ENCODE measurements at places on chromosomes 1 and 21.

DNA sequence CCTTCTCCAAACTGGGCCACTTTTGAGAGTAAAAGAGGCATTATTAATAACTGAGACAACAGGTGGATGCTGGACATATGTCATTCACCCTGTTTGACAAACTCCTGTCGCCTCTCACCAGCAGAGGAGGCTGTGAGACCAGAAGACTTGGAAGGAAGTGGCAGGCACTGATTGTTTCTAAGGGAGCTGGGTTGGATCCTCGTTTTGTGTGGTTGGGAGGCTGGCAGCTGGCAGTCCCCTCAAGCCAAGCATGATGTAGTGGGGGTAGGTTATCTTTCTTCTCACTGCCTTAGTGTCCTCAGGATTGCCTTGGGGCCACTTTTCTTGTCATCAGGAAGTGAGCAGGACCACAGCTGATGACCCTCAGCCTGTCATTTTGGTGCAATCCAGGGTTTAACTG is 86.5 kb upstream of the KCNJ15 start:
- no peak for DNase-seq

GRCh38 chr1:7491818-7492173 is 279.3 kb upstream of the VAMP3 start:
- peak; percentile 89 for DNase-seq

GRCh38 chr1:61053712-61054600 is 28.4 kb upstream of the NFIA start:
- no peak for DNase-seq

DNA sequence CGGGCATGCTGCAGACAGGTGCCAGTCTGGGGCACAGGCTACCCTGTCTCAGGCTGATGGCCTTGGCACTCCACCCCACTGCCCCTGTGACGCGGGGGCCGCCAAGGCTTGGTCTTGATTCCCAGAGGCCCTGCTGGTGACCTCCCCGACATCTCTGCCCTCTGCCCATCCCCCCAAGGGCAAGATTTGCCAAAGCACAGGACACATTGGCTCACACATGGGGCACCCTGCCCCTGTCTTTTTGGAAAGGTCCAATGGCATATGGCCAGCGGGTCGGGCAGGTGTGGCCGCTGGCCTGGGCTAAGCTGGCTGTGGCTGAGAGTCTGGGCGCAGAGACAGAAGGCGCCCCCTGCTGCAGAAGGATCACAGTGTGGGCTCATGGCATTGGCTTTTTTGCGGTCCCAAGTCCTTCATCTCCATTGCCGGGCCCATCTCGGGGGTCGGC is 4.6 kb downstream of the MIB2 start:
- DNase-seq, result no peak

DNA sequence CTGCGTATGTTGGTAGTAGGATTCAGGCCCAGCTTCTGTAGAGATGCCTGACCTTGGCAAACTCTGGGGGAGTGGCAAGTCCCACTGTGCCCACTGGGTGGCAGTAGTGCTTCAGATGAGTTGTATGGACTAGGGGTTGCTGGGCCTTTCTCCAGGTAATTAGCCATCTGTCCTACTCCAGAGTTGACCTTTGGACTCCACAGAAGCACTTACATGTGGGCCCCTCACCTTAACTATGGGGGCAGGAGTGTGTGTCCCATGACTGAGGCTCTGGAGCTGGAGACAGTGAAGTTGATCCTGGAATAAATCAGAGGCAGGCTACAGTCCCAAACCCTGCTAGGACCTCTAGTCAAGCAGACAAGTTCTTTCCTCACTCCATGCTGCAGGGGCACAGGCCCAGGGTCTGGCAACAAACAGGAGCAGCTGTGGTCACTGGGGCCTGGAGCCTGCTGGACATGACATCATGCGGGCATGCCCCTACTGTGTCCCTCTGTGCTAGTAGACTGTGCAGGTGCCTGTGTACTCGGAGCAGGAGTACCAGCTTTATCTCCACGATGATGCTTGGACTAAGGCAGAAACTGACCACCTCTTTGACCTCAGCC is 4.6 kb downstream of the DMAP1 start:
- DNase-seq, result peak; percentile 15

- peak; percentile 29 for DNase-seq
These were observed 66.4 kb upstream of the BTG3 start for GRCh38 chr21:17679002-17679600.

DNA sequence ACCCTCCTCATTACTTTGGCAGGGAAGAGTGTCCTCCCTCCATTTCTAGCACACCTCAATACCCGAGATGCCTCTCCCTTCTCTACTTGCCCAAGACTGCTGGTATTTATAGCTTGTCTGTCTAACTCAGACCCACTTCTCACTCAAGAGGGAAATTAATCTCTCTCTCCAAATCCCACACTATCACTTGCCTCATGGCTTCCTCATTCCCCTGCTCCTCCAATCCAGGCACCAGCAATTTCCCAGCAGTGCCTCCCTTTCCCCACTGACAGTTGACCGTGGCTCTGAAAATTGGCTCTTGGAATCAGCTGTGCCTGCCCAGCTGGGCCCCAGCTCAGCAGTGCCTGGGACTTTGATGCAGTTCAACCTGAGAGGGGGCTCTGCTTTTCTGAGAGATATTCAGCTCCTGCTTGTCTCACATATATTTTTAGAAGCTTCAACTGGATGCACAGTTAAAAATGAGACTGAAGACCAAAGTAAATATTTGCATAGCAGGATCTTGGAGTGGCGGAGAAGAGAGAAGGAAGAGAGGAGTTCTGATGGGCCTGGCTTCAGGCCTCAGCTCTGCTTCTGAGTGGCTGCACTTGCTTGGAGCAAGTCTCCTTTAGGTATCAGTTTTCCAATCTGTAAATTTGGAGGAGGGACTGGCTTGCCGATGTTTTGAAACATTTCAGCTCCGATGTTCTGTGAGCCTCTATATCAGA is 81.1 kb upstream of the SPATA6 start:
- peak; percentile 33 for DNase-seq

DNA sequence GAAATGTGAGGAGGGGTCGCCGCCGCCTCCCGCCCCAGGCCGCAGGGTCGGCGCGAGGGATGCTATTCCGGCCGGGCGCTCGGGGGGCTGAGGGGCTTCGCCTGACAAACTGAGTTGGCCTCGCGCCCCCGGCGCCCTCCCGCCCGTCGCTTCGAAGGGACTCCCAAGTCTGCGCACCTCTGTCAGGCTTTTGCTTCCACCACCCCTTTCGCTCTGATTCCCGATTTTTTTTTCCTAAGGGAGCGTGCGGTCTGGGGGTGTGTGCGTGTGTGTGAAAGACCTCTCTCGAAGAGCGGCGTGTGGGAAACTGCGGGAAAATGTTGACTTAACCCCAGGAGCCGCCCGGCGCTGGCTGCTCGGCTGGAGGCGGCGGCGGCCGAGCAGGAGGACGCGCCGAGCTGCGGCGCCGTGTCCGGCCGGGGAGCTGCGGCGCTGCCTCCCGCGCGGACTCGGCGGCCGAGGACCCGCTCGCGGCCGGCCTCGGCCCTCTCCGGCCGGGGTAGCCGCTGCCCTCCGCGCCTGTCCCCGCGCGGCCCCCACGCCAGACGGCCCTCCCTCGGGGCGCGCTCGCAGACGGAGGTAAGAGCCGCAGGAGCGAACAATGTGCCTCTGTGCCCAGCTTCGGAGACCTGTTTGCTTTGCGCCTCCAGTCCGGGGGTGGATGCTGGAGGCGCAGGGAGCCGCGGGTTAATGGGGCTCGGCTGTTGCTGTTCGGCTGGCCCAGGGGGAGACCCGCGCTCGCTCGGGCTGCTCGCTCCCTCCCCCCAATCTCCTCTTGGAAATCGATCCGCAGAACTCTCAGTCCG is 1.1 kb downstream of the ADGRL2 start:
- DNase-seq, result peak; percentile 12

GRCh38 chr21:21052672-21053071 is 54.5 kb downstream of the NCAM2 start:
- DNase-seq, result no peak

DNA sequence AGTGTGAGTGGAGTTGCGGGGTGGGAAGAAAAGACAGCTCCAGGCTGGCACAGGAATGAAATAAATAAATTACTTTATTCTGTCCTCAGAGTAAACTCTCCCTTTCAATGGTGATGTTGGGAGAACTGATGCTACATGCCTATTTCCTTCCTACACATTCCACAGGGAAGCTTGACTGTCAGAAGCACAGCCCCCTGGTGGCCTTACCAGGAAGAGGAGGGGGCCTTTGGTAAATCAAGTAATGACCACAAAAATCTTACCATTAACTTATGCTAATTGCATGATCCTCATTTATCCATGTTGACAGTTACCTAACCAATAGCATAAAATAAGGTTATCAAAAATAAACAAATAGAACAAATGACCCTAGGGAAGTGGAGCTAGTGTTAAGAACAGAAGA is 605.0 kb upstream of the PKN2 start:
- no peak for DNase-seq

- no peak for DNase-seq
These were observed 89.4 kb upstream of the IPO9 start for GRCh38 chr1:201739492-201740085.

GRCh38 chr1:111085676-111086075 is 54.2 kb downstream of the DRAM2 start:
- no peak for DNase-seq

GRCh38 chr1:111911776-111912515 is 77.5 kb downstream of the KCND3 start:
- DNase-seq, result peak; percentile 11

GRCh38 chr21:15966231-15966630 is 236.4 kb downstream of the USP25 start:
- no peak for DNase-seq

DNA sequence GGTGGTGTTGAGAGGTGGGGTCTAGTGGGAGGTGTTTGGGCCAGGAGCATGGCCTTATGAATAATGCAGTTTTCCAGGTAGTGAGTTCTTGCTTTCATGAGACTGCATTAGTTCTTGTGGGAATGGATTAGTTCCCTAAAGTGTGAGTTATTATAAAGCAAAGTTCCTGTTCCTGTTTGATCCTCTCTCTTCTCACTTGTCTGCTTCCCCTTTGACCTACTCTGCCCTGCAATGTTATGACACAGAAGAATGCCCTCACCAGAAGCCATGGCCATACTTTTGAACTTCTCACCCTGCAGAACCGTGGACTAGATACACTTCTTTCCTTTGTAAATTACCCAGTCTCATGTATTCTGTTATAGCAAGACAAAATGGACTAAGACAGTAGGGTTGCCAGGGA is 53.6 kb downstream of the MAP3K7CL start:
- no peak for DNase-seq

DNA sequence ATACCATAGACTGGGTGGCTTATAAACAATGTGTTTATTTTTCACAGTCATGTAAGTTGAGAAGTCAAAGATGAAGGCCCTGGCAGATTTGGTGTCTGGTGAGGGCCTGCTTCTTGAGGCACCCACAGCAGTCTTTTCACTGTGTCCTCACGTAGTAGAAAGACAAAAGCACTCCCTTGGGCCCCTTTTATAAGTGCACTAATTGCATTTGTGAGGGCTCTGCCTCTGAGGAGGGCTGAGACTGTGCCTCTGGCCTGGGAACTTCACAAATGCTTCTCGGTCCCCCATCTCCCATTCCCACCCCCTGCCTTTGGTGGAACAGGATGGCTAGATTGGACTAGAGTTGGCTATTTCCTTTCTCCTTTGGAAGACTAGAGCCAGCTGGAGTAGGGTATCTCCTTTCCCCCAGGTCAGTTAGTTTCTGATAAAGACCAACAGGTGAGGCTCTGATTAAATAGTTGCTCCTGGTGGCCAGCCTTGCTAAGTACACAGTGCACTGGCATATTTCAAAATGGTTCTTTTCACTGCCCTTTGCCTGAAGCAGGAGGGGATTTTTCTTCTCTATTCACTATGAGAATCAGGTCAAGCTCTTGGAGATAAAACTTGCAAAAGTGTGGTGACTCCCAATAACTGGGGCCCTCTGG is 82.9 kb downstream of the PLPPR4 start:
- no peak for DNase-seq

GRCh38 chr1:52862666-52863458 is 20.3 kb downstream of the ZYG11A start:
- no peak for DNase-seq

GRCh38 chr1:29105822-29106221 is 17.9 kb downstream of the TMEM200B start:
- DNase-seq, result no peak

GRCh38 chr1:36881541-36881940 is 152.8 kb downstream of the GRIK3 start:
- DNase-seq, result no peak

- DNase-seq, result peak; percentile 45
These were observed 39.1 kb upstream of the NFIA start for GRCh38 chr1:61043010-61043820.

- DNase-seq, result no peak
These were observed 101.7 kb downstream of the NAV1 start for GRCh38 chr1:201640624-201641023.

GRCh38 chr1:56516539-56517252 is 62.7 kb downstream of the PLPP3 start:
- DNase-seq, result peak; percentile 8

DNA sequence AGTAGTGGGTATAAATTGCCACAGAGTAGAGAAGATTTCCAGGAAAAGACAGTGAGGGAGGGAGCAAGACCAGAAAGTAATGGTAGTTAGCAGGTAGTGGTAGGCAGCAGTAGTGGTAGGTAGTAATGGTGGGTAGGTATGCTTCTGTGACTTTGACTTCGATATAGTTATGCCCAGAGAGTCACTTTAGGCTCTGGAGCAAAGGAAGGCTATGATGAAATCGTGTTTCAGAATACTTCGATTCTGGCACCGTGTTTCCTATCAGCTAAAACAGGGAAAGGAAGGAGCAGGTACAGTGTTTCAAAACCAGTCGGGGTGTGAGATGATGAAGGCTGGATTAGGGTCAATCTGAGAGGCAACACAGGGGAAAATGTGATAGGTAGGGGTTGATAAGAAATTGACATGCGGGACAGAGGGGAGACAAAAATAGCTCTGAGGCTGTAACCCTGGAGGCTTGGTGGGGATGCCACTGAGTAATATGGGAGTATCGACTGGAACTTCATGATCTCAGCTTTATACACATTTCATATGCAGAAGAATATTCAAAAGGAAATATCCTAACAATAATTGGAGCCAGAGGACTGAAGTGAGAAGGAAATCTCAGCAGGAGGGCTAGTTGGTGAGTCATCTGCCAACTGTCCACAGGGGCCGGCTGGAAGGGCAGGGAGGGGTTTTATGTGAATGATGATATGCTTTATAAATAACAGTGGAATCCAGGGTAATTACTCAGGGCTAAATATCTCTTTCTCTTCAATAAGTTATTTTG is 25.2 kb upstream of the TRIM45 start:
- DNase-seq, result no peak
